T47D (cell line): ENCODE measurements at places on chromosomes 4 and X.

DNA sequence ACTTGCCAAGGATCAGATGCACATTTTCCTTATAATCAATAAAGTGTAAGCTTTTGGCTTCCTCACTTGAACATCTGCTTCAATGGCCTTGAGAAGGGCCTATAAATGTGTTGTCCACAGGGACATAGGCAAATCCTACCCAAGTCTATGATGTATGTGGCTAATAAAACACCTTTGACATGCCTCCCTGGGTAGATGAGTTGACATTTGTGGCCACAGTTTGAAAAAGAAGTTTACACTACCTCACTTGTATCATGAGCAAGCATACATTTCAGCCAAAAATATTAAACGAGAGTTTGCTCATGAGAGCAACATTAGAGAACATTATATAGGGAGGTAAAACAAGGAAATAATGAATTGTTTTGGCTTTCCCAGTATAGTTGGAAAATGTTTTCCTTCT, 1067.7 kb downstream of the C4orf33 start:
- DNase-seq, result no peak

GRCh38 chr4:109745830-109746229, 16.0 kb upstream of the PLA2G12A start:
- DNase-seq, result no peak

GRCh38 chr4:18917689-18918088, 896.1 kb upstream of the LCORL start:
- DNase-seq, result no peak

GRCh38 chrX:10576777-10577447, 43.5 kb downstream of the MID1 start:
- no peak for DNase-seq
